Fibroblast of lung (primary cell): ENCODE measurements at places on chromosomes 12 and 14. TPM values are rescaled to one million over a fixed set of nuclear protein-coding genes. Genes with fewer than 3 reads are reported as not detected.

- H3K27ac ChIP-seq = peak overlapping the region; percentile 99
- DNase-seq = peak; percentile 11
- peaks cover 8% of the 10 kb centered on the region for H3K4me1 ChIP-seq
- no peaks in the 10 kb centered on the region for H3K27me3 ChIP-seq
Observed at GRCh38 chr12:28191051-28192048, 1.1 kb downstream of the CCDC91 start.

GRCh38 chr12:124461851-124462623 lies 105.4 kb downstream of the NCOR2 start:
- H3K4me1 ChIP-seq = peaks cover 8% of the 10 kb centered on the region

- H3K36me3 ChIP-seq = no peaks in the 10 kb centered on the region
- no peaks in the 10 kb centered on the region for H3K27me3 ChIP-seq
- no peak overlapping the region for H3K27ac ChIP-seq
- peaks cover 4% of the 10 kb centered on the region for H3K4me1 ChIP-seq
- H3K4me3 ChIP-seq = no peak overlapping the region
- peak; percentile 66 for DNase-seq
Observed at GRCh38 chr12:29581631-29582030, 84.1 kb upstream of the OVCH1 start.

Gene RNF212B
- not detected in 2 replicates for total RNA-seq

Gene CD163L1
- total RNA-seq = 0.33 TPM in 1 of 2 replicates, not detected in the other

Gene FGF23
- total RNA-seq = not detected in 2 replicates

Gene AGAP2
- total RNA-seq = under 0.01 and 0.17 TPM in 2 replicates

Gene SLC6A15
- 0.77 and 0.99 TPM in 2 replicates for total RNA-seq

Gene TSPAN19
- total RNA-seq = not detected in 2 replicates

Gene CMKLR1
- under 0.01 TPM in 1 of 2 replicates, not detected in the other for total RNA-seq
